ENCODE measurements at places on chromosomes 4 and X. TPM values are rescaled to one million over a fixed set of nuclear protein-coding genes. Genes with fewer than 3 reads are reported as not detected.

DNA sequence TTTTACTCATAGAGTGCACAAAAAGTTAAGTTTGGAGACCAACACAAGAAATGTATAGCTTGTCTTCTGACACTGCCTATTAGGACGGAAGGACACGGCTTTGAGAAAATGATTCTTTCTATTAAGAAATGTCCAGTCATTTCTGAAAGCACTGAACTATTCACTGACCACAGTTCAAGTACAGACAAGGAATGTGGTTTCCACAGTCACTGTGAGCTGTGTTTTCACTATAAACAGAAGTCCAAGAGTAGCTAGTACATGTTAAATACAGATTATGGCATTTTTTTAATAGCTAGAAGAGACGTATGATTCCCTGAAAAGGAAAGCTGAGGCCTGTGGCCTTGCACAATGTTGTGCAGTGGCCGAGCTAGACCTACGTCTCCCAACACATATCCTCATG is 115.1 kb upstream of the GPM6A start:
- no peak for DNase-seq

DNA sequence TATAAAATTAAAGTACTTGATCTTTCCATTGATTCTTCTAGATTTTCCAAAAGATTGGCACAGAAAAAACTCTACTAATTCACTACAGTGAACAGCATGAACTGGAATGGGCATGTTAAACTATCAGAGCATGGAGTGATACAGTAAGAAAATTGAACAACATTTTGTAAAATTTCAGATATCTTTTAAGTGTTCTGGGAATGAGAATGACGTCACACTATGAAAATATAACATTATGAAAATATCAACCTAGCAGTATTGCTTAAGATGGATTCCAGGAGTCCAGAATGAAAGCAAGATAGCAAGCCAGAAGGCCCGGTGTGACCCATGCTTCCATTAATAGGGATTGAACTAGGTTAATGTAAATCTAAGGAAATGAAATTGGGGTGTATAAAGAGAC is 319.9 kb downstream of the GABRG1 start:
- DNase-seq, result no peak

DNA sequence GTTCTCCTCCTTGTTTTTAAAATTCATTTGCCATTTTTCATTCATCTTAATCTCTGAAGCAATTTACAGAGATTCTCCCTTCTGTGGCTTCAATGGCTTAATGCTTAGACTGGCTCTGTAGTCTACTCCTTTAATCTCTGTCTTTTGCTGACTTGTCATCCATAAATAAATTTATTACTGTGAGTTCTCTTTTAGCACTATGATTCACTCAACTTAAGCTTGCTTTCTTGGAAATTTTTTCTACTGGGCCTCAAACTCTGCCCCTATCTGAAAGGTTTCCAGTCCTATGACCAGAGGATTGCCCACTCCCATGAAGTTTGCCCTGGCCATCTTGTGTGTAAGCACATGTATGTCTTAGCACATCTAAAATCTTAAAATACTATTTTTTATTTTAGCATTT is 251.1 kb downstream of the DCLK2 start:
- DNase-seq, result no peak

DNA sequence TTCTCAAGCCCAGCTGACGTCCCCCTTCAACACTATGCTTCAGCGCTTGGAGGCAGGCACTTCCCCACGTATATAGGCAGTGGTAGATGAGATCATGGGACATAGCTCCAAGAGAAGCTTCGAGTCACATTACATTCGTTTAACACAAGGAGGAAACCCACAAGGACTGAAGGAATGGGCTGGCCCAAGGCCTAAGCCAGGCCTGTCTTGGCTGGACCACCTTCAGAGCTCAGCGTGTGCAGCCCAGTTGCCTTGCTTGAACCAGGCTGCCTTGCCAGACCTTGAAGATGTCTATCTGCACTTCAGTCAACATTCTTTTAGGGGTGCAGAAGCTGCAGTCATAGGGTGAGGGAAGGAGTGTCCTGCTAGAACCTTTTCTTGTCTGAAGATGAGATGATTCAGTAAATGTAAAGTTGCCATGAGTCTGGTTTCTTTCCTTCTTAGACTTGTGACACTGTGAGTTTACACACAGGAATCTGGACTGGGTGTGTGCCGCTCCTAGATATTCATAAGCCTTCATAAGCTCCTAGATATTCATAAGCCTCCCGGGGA is 144.1 kb upstream of the RBPJ start:
- no peak for DNase-seq

GRCh38 chr4:158450741-158451140 is 70.9 kb upstream of the RXFP1 start:
- no peak for DNase-seq

DNA sequence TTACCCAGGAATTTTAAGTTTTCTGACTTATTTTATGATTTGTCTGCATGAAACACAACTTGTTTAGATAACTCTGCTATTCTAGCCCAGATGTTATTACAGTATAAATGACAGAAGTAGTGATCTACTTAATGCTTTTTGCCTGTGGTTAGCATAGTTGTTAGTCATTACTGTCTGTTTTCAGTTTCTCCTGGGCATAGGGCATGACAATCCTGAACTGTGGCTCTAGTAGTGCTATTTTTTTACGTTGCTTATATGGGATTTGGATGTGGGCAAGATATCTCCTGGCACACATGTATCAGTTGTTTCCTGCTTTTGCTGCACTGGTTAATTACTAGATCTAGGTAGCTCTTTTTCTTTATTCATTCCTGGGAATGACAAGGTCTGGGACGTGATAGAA is 1005.8 kb downstream of the PCDH18 start:
- DNase-seq, result no peak

- no peak for DNase-seq
These were observed 138.8 kb upstream of the DCAF8L1 start for GRCh38 chrX:28120072-28120471.

- no peak for DNase-seq
These were observed 303.0 kb upstream of the PRPS2 start for GRCh38 chrX:12488220-12488619.

- DNase-seq, result peak; percentile 86
These were observed 261.9 kb downstream of the CBLL2 start for GRCh38 chrX:22534643-22535042.

DNA sequence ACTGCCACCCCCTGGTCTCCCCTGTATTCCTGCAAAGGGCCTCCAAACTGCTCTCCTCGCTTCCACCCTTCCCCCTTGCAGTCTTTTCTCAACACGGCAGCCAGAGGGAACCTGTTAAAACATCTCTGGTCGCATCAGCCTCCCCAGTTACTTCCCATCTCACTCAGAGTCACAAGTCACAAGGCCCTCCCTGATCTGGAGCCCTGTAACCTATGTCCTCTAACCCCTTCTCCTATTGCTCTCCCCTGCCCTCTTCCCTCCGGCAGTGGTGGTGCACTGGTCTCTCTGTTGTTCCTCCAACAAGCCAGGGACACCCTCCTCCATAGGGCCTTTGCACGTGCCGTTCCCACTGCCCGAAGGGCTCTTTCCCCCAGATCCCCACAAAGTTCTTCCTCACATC is 73.2 kb downstream of the SH3KBP1 start:
- DNase-seq, result no peak

GRCh38 chr4:71237641-71238040 is 101.2 kb upstream of the SLC4A4 start:
- no peak for DNase-seq

DNA sequence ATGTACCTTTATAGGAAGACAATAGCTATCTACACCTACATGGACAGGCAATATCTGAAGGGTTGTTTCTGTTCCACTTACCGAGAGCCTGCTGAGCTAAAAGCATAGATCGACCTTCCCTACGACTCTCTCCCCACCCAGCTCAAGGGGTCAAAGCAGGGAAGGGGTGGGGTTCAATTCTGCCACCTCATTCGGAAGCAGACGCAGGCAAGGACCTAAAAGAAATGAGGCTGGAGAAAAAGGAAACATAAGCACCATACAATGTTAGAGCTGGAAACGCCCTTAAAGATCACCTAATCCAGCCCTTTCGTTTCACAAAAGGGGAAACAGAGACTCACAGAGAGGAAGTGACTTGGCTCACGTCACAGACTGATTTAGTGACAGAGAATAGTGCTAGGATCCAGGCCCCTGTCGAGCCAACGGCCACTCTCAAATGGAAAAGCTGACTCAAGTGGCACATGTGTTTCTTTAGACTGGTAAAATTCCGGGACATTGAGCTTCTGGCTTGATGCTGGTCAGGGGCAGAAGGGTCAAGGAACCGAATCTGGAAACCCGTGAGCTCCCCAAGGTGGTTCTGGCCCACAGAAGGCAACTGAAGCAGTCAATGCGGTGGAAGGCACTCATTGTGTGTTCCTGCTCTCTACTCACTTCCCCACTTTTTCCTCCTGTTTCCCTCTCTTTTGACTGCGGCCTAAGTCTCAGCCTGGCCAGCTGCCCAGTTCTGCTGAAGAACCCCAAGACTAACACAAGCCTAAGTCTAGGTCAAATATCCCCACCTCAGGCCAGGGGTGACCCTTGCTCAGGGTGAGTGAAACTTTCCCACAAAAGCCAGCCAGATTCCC is 7.5 kb downstream of the SEPTIN6 start:
- peak; percentile 58 for DNase-seq

- no peak for DNase-seq
These were observed 608.0 kb downstream of the TLL1 start for GRCh38 chr4:166481055-166481454.

DNA sequence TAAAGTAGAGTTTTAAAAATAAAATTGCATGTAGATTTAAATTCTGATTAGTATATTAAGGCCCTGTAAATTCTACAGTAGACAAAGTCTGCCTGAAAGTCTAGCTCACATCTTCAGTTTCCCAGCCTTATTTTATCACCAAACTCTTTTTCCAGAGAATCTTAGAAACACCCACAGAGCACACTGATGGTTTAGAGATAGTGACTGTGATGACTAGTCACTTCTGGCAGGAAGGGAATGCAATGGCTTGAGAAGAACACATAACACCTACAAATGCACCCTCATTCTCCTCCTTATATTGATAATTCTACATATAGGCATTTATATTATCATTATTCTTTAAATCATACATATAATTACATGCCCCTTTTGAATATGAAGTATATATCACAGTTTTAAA is 232.9 kb downstream of the ARAP2 start:
- no peak for DNase-seq

- no peak for DNase-seq
These were observed 1.2 kb downstream of the DCAF12L2 start for GRCh38 chrX:126164689-126165400.

GRCh38 chrX:39499996-39500395 is 597.8 kb downstream of the BCOR start:
- DNase-seq, result no peak

GRCh38 chr4:94076498-94076897 is 131.2 kb upstream of the SMARCAD1 start:
- DNase-seq, result no peak

DNA sequence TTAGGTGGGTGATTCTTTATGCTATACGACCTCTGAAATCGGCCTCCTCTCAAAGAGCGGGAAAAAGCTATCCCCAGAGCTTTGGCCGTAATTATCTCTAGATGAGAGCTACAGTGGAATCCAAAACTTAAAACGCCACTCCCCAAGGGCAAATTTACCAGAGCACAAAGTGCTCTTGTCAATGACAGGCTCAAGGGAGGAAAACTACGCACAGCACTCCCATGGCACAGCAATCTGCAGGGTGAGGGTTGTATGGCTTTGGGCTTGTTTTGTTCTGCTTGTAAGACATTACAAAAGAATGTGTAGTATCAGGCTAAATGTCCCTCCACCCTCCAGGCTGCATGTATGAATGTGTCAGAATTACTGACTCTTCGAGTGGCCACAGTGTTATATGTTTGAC is 44.0 kb downstream of the ARHGEF6 start:
- no peak for DNase-seq

DNA sequence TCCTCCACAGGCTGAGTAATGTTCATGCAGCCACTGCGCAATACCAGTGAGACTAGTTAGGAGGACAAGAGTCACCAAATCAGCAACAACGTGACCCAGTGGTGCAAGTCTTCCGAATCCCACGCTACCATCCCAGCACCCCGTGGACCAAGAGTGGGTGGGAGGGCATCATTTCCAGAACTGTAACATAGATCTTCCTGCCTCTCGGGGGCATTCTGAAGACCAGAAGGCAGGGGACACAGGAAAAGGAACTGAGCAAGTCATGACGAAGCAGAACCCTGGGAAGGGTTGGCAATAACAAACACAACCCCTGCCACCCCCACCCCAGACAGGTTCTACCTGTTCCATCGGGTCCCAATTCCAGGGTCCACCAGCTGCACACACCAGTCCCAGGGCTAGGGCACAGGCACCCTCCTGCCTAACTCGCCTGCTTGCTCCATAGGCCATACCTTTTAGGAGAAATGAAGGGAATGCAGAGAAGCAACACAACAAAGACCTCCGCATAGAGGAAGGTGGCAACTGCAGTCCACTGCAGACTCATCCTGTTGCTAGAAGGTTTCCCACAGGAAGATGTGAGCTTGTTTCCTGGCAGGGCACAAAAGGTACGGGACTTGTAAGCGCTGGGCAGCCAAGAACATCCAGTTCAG is 1.4 kb downstream of the BCAP31 start:
- DNase-seq, result peak; percentile 51

- DNase-seq, result no peak
These were observed 224.1 kb downstream of the ARHGAP10 start for GRCh38 chr4:147955827-147956558.

- peak; percentile 33 for DNase-seq
These were observed 283.4 kb downstream of the BCOR start for GRCh38 chrX:39814391-39814790.

DNA sequence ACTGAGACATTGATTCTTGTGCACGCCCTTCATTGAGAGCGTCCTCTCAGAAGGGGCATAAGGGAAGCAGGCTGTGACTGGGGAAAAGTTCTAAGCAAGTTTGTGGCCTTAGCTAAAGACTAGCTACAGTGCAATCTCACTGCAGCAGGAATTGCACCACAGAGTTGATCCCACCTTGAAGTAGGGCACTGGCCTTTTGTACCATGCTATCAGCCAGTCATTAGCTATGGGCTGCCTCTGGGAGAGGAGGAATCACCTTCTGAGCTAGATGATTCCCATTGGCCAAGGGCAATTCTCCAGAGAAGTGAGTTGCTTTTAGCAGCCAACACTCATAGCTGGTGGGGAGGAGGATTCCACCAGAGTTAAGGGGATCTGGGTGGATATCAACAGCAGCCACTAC is 142.6 kb upstream of the SCML1 start:
- DNase-seq, result no peak

- no peak for DNase-seq
These were observed 11.9 kb downstream of the ENPEP start for GRCh38 chr4:110487873-110488272.

The FAM149A gene
- not detected for total RNA-seq

The CLDN34 gene
- 0.20 TPM for total RNA-seq

The STARD8 gene
- 33.3 TPM for total RNA-seq

The GNRHR gene
- total RNA-seq, result not detected

The MAGIX gene
- 0.60 TPM for total RNA-seq

The TCEAL7 gene
- 0.22 TPM for total RNA-seq

The CNGA1 gene
- not detected for total RNA-seq

The RPA4 gene
- total RNA-seq, result 0.44 TPM

The NONO gene
- total RNA-seq, result 309 TPM

The DCAF8L2 gene
- total RNA-seq, result not detected
